Activated CD8-positive, alpha-beta memory T cell treated with anti-CD3 and anti-CD28 coated beads for 24 hours (primary cell): ENCODE measurements at places on chromosomes 4 and X.

GRCh38 chrX:28398342-28398741, 188.9 kb upstream of the IL1RAPL1 start:
- no peak for DNase-seq

- no peak for DNase-seq
These were observed 4.5 kb downstream of the PRR27 start for GRCh38 chr4:70158576-70158975.

DNA sequence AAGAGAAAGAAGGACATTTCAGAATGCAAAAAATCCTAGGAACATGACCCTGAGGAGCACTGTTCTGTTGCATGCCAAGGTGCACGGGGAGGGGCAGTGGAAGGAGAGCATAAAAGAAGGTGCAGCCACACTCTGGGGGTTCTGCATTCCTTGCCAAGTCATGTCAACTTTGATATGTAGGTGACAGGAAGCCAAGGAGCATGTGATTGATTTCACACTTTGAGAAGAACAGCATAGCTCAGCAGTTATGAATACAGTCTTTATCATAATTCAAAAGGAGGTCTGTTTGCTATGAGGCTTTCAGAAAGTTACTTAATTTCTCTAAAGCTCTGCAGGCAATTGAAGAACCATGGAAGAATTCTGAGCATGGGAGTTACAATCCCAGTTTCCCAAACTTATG, 50.6 kb downstream of the SCFD2 start:
- no peak for DNase-seq

DNA sequence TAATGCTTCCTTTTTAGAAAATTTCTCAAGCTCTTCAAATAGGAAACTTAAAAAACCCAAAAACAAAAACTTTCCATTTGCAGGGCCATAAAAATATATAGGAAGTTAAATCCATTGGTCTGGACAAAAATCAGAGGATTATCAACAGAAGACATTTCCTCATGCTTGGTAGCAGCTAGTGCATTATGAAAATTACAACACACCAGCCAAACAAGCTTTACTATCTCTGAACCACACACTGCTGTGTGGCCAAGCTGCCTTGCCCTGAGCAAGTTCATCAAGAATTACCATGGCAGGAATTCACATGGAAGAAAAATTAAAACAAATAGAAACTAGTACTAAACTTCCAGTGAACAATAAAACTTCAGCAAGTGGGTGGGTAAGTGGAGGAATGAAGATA, 3.6 kb downstream of the USP46 start:
- no peak for DNase-seq

GRCh38 chr4:127284236-127284635, 348.5 kb upstream of the INTU start:
- DNase-seq = no peak
